ENCODE measurements at places on chromosomes 1 and 21.
A peak's percentile ranks its signal among the peaks of the same experiment; 100 is the strongest.

DNA sequence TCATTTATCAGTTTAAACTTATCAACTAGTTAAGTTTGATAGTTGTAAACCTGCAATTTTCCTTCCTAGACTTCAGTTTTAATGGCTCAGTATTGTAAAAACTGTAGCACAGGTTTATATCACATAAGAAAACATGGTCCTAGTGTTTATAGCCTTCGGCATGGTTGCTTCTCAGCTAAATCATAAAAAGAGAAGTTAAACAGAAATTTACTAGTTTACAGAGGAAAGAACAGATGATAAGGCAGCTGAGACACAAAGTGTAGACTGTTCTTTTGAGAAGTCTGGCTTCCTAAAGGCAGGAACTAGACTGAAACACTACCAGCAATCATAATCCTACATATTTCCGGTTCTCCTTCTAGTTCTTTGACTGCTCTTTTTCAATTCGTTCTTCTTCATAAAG, 39.8 kb downstream of the WNT2B start:
- DNase-seq, result no peak

DNA sequence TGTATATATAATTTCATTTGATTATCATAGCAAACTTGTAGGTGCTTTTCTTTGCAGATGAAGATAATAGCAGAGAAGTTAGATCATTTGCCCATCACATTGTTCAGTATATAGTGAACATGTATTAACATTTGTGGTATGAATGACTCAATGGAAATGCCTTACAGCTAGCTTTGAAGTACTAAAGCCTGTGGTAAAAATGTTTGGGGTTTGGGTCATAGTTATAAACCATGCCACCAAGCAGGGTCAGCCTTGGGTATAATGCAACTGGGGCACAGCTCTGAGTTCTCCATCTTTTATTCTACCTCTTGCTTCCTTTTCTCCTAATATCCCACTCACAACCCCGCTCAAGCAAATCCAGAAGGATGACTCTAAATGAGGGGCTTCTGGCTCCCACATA, 141.6 kb downstream of the KCNT2 start:
- no peak for DNase-seq

DNA sequence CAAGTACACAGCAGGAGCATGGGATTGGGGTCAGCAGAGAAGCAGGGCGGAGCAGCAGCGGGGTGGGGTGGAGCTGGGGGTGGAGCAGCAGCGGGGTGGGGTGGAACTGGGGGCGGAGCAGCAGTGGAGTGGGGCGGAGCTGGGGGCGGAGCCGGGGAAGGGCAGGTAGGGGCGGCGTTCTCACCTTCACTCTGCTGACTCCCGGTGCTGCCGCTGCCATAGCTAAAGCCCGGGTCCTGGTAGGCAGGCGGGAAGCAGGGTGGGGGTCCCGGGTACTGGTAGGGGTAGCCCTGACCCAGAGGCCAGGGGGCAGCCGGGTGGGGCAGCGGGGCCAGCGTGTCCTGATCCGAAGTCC, 6.7 kb downstream of the TAS1R3 start:
- no peak for DNase-seq

DNA sequence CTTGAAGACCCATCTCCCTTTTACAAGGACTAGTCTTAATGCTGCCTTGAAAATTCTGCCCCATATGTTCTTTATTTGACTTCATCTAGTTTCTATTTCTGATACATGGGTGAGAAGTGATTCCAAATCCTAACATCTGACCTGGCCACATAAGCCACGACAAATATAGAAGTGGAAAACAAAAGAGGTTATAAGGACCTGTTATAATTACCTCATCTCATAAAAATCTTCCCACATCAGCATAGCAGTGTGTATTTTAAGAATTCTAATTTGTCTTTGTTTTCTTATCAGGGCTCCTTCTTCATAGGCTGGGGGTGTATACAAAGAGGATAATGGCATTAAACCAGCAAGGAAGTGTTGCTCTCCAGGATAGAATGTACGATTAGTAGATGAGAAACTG, 1007.4 kb downstream of the TTLL7 start:
- no peak for DNase-seq

GRCh38 chr1:177282976-177283375, 112.2 kb downstream of the BRINP2 start:
- DNase-seq, result no peak

DNA sequence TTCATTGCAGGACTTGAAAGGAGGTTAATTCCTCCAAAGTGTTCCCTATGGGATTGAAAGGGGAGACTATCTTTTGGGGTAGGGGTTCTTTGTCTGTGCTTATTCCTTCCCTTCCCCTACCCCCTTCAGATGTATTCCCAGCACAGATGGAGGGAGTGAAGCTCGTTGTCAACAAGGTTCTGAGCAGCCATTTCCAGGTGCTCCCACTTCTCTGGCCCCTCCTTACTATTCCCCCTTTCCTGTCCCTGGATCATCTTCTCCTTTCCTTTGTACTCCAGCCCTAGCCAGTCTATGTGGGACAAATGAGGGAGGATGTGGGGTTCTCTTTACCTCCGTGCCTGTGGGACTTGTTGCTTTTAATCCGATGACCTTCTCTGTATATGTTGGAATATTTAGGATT, 899 bp downstream of the TOMM40L start:
- DNase-seq, result no peak

GRCh38 chr1:157566484-157567300, 14.4 kb upstream of the FCRL5 start:
- no peak for DNase-seq

GRCh38 chr1:245091171-245091621, 63.6 kb upstream of the KIF26B start:
- DNase-seq, result no peak

DNA sequence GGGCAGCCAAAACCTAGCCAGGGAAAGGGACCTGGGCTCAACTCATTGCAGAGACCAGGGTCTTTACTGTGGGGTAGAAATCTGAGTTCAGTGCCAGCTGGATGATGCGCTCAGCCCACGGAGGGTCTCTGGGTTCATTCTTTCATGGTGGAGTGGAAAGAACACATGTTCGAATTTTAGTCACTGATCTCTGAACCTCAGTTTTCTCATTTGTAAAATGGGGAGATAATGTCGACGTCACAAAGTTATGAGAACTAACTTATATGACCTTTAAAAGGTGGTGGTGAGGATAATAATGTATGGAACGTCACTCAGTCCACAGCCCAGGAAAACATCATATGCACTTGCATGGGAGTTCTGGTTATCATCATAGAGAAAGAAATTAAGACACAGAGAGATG, 1.2 kb upstream of the TAL1 start:
- no peak for DNase-seq

GRCh38 chr1:214108097-214108446, 120.3 kb downstream of the PROX1 start:
- DNase-seq, result no peak

GRCh38 chr1:156807627-156808026, 9.0 kb downstream of the SH2D2A start:
- DNase-seq, result no peak

GRCh38 chr1:217332431-217333065, 298.3 kb downstream of the GPATCH2 start:
- DNase-seq, result peak; percentile 45

- DNase-seq, result no peak
Measured at GRCh38 chr1:244113532-244114320, 62.6 kb downstream of the ZBTB18 start.

GRCh38 chr1:24151175-24151533, 8.2 kb upstream of the IL22RA1 start:
- peak; percentile 97 for DNase-seq

GRCh38 chr1:42690477-42691156, 8.4 kb downstream of the YBX1 start:
- DNase-seq, result no peak

DNA sequence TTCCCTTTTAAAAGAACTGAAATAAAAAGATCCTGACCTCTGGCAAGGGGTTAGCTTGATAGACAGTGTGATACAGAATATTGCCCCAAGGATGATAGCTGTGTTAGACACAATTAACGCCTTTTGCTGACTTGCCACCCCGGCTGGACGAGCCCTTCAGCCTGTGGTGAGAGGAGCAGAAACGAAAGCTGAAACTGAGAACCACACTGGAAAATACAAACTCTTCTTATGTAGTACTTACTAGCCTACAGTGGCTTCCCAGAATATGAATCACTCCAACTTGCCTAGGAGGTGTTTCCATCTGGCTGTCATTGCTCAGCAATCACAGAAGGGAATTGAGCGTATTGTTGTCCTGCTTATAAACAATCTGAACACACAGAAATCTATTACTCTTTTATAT, 22.9 kb downstream of the SAMSN1 start:
- no peak for DNase-seq

GRCh38 chr1:113391649-113392271, 1.4 kb downstream of the MAGI3 start:
- peak; percentile 42 for DNase-seq

DNA sequence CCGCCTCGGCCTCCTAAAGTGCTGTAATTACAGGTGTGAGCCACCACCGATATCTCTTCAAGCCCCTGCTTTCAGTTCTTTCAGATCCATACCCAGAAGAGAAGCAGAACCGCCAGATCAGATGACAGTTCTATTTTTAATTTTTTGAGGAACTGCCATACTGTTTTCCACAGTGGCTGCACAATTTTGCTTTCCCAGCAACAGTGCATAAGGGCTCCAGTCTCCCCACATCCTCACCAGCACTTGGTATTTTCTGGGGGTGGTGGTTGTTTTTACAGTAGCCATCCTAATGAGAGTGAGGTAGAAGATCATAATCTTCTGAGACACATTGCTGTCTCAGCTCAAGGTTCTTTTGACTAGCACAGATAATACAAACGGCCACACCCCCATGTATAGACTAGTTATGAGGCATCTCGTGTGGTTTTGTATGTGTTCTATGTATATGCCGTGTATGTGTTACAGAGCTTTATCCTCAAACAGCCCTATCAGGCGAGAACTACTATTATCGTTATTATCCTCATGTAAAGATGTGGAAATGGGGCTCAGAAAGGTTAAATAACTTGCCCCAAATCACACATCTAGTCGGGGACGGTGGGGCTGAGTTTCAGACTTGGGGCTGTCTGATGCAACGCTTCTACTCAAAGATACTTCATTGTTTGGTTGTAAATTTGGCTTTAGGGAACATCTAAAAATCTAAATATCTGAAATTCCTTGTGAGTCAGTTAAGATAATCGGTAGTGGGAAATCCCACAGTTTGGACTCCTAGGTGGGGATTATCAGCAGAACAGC, 12.0 kb downstream of the FHAD1 start:
- DNase-seq, result no peak

- DNase-seq, result peak; percentile 13
Measured at GRCh38 chr21:32772281-32773047, 909 bp upstream of the PAXBP1 start.

DNA sequence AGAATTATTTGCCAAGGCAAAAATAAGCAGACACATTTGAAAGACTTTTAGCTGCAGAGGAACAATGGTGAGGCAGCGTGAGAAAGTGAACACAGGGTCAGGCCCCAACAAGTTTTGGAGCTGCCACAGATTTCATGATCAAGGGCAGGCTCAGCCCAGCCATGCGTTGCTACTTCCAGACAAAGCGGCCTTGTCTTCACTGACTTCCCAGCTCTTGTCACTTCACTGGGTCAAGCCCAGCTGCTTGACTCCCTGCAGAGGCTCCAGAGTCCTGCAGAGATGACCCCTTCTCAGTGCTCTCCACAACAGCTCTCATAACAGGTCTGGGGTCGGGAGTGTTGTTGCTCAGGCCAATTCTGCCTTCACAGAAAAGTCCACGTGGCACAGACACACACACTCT, 35.8 kb downstream of the HHAT start:
- DNase-seq, result no peak

GRCh38 chr1:235124111-235124510, 4.5 kb downstream of the TOMM20 start:
- no peak for DNase-seq

- peak; percentile 74 for DNase-seq
Measured at GRCh38 chr1:205351984-205352713, 4.6 kb downstream of the KLHDC8A start.

GRCh38 chr1:160767395-160768294, 28.3 kb upstream of the LY9 start:
- no peak for DNase-seq

GRCh38 chr1:186502087-186502486, 41.2 kb upstream of the PDC start:
- DNase-seq, result no peak

GRCh38 chr1:72281637-72282270, 585 bp downstream of the NEGR1 start:
- peak; percentile 11 for DNase-seq

- DNase-seq, result no peak
Measured at GRCh38 chr21:39845571-39846130, 21.6 kb upstream of the PCP4 start.

DNA sequence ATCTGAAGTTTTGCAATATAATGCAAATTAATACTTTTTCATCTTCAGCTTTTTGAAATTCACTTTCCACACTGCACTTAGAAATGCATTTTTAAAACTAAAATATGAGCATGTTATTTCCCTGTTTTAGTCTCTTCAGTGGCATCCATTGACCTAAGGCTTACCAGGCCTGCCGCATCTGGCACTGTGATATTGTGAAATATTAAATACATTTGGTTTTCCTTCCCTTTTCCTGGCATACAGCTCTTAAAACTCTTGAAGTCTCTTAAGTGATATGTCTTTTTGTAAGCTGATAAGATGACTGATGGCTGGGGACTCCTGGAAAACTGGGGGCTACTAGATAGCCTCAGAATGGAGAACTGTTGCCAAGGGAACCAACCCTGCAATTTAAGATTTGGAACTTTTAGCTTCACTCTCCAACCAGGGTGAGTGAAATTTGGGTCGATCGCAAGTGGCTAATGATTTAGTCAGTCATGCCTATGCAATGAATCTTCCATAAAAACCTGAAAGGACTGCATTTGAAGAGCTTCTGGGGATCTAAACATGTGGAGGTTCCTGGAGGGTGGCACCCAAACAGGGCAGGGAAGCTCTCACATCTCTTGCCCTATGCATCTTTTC, 75.5 kb upstream of the PDC start:
- DNase-seq, result no peak

- DNase-seq, result no peak
Measured at GRCh38 chr1:8782001-8782620, 35.3 kb downstream of the RERE start.

DNA sequence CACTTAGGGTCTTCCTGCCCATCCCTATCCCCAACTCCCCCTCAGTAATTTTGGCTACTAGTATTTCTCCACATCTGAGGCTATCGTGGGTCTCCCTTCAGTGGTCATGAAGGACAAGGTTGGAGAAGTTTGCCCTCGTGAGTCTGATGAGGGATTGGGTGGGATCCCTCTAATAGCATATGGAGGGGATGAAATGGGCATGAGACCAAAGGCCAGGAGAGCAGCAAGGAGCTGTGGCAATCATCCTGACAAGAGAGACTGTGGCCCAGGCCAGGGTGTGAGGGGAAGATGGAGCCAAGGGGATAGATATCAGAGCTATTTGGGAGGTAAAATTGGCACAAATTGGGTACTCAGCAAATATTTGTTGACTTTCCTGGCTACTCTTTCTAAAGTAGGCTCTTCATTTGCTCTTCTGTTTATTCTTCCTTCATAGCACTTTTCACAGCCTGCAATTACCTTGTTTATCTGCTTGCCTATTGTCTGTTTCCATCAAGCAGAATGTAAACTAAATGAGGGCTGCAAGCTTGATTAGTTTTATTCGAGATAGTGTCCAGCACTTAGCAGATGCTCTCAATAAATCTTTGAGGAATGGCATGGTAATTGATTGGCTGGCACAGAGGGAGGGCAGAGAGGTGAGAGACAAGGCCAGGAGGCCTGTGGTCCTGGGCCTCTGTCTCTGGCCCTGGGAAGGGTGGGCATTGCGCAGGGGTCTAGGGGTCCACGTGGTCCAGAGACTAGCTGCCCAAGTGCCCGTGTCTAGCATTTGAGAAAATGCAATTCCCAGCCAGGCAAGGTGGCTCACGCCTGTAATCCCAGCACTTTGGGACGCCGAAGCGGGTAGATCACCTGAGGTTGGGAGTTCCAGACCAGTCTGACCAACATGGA, 1.5 kb upstream of the PLK3 start:
- DNase-seq, result peak; percentile 37

All from NCI-H1105 (cell line).